HFFc6 (cell line): ENCODE measurements at places on chromosomes 11 and 22. TPM values are rescaled to one million over a fixed set of nuclear protein-coding genes. Genes with fewer than 3 reads are reported as not detected.

Gene SMIM35
- total RNA-seq = not detected in 3 replicates

- no peak for DNase-seq
These were observed 25.7 kb upstream of the CRTAM start for GRCh38 chr11:122812638-122813037.

- no peak for DNase-seq
These were observed 32.4 kb downstream of the CREB3L1 start for GRCh38 chr11:46309814-46310259.

- DNase-seq = peak; percentile 50
These were observed 2.5 kb downstream of the CDC42EP2 start for GRCh38 chr11:65317025-65317786.

DNA sequence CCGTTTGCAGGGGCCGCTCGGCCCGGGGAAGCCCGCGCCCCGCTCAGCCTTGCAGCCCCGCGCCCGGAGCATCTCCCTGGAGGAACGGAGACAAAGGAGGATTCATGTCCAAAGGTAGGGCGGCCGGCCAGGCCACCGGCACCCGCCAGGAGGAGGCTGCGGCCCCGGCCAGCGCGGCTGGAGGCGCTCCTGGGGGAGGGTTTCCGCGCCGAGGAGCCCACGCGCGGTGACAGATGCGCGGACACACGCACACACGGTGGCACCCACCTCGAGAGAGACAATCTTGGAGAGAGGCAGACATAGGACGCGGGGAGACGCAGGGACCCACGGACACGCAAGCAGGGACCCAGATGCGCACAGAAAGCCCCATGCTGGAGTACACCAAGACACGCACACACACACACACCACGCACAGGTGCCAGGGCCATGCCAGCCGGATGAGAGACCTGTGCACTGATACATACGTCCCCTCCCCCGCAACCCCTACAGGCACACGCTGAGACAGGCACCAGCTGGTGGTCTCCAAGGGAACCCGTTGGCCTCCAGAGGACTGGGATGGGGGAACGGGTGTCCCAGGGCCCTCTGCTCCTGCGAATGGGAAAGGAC is 7.8 kb downstream of the SEPTIN3 start:
- DNase-seq = no peak

Gene PARVG
- not detected in 3 replicates for total RNA-seq

Gene MFNG
- total RNA-seq = not detected in 3 replicates

DNA sequence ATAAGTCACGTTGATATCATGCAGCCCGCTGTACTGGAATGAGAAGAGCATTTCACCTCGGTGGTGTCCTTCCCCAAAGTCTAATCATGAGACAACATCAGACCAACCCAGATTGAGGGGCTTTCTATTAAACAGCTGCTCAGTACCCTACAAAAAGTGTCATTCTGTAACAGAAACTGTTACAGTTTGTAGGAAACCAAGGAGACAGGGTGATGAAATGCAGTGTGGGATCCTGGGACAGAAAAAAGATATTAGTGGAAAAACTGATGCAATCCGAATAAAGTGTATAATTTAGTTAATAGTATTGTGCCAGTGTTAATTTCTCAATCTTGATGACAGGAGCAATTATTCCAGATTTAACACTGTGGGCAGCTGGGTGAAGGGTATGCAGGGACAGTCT is 128.0 kb downstream of the MICAL2 start:
- DNase-seq = no peak

DNA sequence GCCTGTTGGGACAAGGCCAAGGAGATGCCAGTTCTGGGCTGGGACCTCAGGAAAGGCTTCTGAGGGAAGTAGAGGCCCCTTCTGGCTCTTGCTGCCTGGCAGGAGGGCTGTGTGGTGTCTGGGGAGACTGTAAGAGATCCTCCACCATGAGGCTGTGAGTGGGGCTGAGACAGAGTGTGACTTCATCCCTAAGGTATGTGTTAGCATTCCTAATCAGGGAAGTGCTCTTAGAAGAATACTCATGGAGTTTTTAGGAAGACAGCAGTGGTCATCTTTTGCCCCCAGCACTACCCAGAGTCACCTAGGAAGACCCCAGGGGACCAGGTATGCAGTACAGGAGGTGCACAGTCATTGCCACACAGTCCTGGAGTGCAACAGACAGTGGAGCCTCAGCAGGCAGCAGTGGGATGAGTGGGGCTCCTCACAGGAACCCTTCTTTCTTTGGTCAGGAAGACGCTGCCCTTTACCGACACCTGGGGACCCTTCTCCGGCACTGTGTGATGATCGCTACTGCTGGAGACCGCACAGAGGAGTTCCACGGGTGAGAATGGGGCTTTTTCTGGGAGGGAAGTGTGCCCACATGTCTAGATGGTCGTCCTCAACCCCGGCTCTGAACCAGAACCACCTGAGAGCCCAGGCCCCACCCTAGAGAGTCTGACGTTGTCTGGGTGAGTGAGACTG is 2.8 kb downstream of the RIC8A start:
- peak; percentile 82 for DNase-seq

GRCh38 chr11:79960461-79960860 is 519.6 kb upstream of the TENM4 start:
- DNase-seq = no peak

Gene MYO7A
- 0.05 TPM in 1 of 3 replicates, not detected in the others for total RNA-seq

DNA sequence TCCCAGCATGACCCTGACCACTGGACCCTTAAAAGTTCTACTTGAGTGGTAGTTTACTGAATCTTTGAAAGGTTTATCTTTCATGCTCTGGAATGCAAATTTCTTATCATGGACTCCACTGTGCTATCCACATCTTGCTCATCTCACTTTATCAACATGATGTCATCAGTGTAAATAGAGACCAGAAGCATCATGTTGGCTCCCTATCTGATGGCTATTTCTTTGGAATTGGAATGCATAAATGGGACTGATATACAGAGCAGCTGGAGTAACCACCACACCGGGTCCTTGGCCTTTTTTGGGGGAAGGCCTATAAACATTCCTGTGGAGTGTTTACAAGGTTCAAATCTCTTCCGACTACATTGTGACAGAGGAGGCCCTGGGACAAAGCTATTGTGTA is 74.1 kb upstream of the CEP126 start:
- DNase-seq = no peak

- DNase-seq = no peak
These were observed 30.9 kb upstream of the PDE3B start for GRCh38 chr11:14612694-14613093.

- DNase-seq = no peak
These were observed 4.4 kb downstream of the BIK start for GRCh38 chr22:43114958-43115357.

- peak; percentile 96 for DNase-seq
These were observed at the start of gene CTNND1 for GRCh38 chr11:57761301-57762234. Gene CTNND1 (plus strand): TSS chr11:57761802. CDS start chr11:57791479, 29,677 bp downstream.

- DNase-seq = no peak
These were observed 348.6 kb upstream of the ANO3 start for GRCh38 chr11:25983280-25983679.

DNA sequence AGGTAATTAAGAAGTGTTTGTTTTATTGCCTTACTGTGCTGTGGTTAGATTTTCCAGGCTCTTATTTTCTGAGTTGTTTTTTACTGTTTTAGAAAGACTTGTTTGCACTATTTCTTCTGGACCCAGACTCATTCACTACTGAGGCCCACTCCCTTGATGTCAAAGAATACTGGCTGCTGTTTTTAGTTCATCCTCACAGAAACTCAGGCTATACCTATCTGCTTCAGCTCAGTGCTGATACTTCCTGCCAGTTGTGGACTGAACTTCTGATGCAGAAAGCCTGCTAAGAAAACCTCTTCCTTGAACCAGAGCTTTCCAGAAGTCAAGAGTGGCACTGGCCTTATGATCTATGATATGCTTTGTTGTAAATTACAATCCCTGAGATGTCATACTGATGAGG is 15.9 kb upstream of the PIK3IP1 start:
- no peak for DNase-seq

GRCh38 chr11:69293087-69293486 is 868 bp upstream of the MYEOV start:
- no peak for DNase-seq

GRCh38 chr11:76677458-76677765 is 6.9 kb upstream of the LRRC32 start:
- peak; percentile 4 for DNase-seq

Gene KRTAP5-1
- not detected in 2 replicates for total RNA-seq

GRCh38 chr11:113518716-113519495 is 43.7 kb upstream of the DRD2 start:
- no peak for DNase-seq

GRCh38 chr11:46345881-46346484 is 1.3 kb upstream of the DGKZ start:
- no peak for DNase-seq

Gene CTSW
- 0.14 to 0.24 TPM (median 0.22 TPM) in 3 replicates for total RNA-seq

- no peak for DNase-seq
These were observed 8.9 kb downstream of the YWHAH start for GRCh38 chr22:31953261-31953660.

GRCh38 chr11:119472856-119473222 is 49.9 kb upstream of the THY1 start:
- DNase-seq = no peak

DNA sequence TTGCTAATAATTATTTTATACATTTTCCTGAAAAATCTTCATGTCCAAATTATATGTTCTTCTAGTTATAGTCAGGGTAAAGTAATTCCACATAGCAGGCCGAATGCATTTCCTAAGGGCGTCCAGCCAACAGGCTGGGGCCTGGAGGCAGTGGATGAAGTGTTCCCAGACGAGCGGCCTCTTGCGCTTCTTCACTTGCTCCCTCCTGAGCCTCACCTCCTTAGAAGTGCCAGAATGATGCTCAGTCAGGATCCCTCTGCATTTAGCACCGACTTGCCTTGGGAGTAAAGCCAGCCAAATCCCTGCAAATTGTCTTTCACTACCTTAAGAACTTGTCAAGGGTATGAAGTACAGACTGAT is 1.5 kb downstream of the OLFML1 start:
- DNase-seq = no peak

DNA sequence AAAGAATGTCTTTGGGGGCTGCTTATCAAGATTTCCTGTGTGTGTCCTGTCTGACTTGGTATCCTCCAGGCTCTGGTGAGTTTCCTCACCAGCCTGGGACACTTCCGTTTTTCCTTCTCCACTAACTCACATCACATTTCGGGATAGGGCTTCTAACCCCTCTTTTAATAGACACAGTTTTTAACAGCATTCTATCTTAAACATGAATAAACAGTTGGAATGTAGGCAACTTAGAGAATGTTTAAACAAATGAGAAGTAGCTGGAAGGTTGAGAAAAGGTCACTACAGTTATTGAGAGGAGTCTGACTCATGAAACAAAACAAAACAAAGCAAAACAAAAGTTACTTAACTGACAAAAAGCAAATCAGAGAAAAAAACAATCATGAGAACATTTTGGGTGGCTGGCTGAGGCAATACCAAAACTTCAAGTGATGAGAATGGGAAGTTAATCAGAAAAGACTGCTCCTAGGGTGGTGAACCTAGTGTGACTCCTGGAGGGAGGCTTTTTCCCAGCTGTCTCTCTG is 64.7 kb upstream of the CTSC start:
- peak; percentile 83 for DNase-seq

Gene PRG3
- not detected in 3 replicates for total RNA-seq
